ENCODE measurements at places on chromosomes 4 and X.
A peak's percentile ranks its signal among the peaks of the same experiment; 100 is the strongest.

GRCh38 chr4:7003176-7003878, 39.8 kb upstream of the TADA2B start:
- no peak for DNase-seq

DNA sequence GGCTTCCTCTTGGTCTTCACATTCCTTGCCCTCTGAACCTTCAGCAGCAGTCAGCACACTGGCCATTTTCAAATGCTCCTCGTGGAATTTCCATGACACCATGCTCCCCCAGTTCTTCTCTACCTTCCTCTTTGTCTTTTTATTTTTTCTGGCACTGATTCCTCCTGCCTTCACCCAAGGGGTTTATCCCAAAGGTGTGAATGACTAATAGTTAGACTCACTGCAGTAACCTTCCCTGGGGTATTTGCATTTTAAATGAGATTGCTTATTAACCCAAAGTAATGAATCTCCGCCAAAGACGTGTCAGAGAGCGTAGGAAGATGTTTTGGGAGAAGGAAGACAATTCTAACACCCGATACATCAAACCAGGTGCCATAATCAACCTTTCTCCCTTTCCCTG, 36.2 kb downstream of the CD40LG start:
- no peak for DNase-seq

DNA sequence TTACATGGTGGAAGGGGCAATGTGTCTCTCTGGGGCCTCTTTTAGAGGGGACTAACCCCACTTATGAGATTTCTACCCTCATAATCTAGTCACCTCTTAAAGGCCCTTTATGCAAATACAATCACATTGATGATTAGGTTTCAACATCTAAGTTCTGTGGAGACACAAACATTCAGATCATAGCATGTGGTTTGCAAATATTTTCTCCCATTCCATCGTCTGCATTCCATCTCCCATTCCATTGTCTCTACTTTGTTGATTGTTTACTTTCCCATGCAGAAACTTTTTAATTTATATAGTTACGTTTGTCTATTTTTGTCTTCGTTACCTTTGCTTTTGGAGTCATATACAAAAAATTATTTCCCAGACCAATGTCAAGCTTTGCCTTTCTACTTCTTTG, 927.5 kb upstream of the INTU start:
- DNase-seq: no peak

GRCh38 chr4:121156822-121157769, 7.0 kb downstream of the TNIP3 start:
- peak; percentile 30 for DNase-seq

- no peak for DNase-seq
These were observed 97.1 kb downstream of the NFKB1 start for GRCh38 chr4:102598086-102598761.

- no peak for DNase-seq
These were observed 492.9 kb upstream of the INTU start for GRCh38 chr4:127139788-127140286.

GRCh38 chr4:10158333-10158942, 41.8 kb upstream of the WDR1 start:
- no peak for DNase-seq

DNA sequence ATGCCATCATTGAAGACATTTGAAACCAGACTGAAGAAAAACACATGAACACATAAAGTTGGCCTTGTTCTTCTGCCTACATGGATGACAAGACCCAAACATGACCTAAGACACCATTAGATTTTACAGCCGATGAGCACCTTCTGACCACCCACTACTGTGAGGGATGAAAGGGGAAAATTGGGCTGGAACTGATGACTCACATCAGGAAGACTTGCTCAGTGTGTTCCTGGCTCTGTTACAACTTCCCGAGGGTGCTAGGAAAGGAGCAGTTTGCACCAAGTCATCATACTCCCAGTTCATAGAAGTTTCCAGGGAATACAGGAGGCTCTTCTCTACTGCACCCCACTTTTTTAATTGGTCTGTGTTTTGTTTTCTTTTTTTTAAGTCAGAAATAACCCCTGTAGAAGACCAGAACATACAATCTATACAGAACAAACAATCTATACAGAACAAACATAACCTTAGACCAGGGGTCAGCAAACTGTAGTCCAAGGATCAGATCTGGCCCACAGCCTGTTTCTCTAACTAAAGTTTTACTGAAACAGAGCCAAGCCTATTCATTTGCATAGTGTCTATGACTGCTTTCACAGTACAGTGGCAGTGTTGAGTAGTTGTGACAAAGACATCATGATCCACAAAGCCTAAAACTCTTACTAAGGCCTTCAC, 25.3 kb downstream of the BTC start:
- DNase-seq: no peak

GRCh38 chr4:74942918-74943253, 10.0 kb downstream of the PARM1 start:
- DNase-seq: no peak

GRCh38 chrX:109374262-109374960, 107.5 kb downstream of the GUCY2F start:
- no peak for DNase-seq

DNA sequence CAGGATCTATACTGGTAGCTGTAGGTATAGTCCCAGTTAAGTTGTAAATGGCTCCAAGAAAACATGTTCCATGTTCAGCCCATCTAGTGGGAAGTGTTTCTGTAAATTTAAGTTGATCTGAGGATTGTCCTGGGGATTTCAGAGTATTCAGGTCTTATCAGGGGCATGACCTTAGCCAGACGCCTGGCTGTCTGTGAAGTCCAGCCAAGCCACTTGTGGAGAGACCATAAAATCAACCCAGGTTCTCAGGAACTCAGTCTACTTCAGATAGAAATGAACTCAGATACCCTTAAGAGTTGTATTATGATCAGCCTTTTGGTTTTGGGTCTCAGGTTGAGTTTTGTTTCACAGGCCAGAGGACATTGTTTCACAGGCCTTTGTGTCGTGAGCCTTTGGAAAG, 95.9 kb downstream of the EGF start:
- no peak for DNase-seq
